Cardiac fibroblast (primary cell): ENCODE measurements at places on chromosomes 2 and 18.

- peak; percentile 36 for DNase-seq
Measured at GRCh38 chr2:215933151-215933550, 80.2 kb downstream of the MREG start.

DNA sequence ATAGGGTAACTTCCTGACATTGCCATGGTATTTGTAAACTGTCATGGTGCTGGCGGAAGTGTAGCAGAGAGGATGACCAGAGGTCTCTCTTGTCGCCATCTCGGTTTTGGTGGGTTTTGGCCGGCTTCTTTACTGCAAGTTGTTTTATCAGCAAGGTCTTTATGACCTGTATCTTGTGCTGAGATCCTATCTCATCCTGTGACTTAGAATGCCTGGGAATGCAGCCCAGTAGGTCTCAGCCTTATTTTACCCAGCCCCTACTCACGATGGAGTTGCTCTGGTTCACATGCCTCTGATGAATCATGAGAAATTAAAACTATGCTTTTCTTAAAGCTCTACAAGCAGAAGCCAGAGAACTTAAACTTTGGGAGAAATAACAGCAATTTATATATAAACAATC lies 12.7 kb upstream of the NFU1 start:
- no peak for DNase-seq

DNA sequence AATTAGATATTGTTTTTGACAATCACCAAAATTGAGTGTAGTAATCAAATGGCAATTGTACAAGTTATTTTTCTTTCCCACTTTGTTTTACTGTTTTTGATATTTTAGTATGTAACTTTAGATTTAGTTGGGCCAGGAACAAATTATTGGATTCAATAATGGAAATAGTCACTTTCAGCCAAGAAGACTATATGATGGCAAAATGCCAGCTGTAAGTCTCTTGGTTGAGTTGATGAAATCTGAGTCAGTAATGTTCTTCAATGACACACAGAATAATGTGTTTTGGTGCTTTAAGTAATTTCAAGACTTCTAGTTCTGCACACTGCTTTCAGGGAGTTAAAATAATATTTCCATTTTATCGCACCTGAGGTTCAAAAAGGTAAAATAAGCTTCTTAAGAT lies 2022.0 kb upstream of the CELF4 start:
- DNase-seq, result peak; percentile 6

GRCh38 chr2:239495791-239496233 lies 95.0 kb upstream of the HDAC4 start:
- DNase-seq, result no peak

GRCh38 chr18:36798738-36799473 lies 29.9 kb downstream of the TPGS2 start:
- no peak for DNase-seq

GRCh38 chr2:217848351-217848957 lies 154.3 kb downstream of the TNS1 start:
- DNase-seq, result no peak

- no peak for DNase-seq
Measured at GRCh38 chr2:64945973-64946768, 43.0 kb upstream of the SLC1A4 start.

DNA sequence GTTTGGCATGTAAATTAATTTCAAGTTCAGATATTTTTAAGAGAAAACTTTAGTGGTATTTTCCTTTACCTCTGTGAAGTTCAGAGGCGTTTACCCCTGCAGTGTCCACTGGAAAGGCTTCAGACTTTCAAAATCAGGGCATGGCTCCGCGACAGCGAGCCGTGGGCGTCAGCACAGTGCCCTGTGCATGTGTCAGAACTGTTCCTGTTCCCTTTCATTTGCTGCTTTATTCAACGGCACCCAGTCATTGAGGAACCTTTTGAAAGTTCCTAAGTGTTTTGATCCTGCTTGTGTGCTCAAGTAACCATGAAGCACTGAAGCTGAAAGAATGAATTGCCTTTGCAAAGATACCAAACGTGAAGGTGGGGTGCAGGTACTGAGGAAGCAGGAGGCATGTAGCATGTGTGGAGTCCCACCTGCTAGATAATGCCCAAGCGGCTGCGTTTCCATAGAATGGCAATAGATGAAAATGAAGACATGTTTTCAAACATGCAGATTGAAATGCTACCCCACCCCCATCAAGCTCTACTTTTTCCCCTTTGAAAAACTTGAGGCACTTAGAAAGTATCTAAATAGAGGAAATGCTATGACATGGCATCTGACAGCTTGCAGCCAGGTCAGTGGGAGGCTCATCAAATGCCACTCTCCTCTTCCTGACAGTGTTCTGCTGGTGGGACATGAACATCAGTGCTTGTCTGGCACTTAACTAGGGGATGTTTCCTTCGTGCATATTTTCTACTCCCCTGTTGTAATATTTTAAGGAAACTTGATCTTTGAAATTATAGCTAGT lies 148.6 kb downstream of the ZNF236 start:
- DNase-seq, result no peak

GRCh38 chr2:203722411-203722810 lies 16.0 kb downstream of the CD28 start:
- DNase-seq, result no peak

DNA sequence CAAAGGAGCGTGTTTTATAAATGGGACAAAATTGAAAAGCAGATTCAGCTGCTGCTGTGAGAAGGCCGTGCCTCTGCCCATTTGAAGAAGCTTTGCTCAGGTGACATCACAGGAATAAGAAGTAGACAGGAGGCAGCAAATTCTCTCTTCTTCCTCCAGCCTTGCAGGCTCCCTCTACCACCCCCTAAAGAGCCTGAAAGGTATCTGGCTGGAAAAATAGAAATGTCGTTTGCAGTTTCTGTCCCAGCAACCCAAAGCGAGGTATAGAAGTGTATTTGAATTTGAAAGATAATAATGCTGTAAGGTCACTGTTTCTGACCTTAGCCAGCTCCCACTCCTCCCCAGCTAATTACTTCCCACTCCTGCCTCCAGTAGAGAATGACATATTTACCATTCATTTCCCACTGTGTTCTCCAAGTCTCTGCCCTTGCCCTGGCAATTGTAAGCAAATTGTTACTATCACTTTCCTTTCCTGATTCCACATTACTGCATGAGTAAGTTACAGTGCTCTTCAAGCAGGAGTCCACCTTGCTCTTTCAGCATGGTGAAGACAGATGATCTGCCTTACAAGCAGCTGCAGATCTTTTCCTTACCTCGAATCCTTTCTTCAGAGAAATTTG lies 56.8 kb upstream of the RASGRP3 start:
- no peak for DNase-seq

DNA sequence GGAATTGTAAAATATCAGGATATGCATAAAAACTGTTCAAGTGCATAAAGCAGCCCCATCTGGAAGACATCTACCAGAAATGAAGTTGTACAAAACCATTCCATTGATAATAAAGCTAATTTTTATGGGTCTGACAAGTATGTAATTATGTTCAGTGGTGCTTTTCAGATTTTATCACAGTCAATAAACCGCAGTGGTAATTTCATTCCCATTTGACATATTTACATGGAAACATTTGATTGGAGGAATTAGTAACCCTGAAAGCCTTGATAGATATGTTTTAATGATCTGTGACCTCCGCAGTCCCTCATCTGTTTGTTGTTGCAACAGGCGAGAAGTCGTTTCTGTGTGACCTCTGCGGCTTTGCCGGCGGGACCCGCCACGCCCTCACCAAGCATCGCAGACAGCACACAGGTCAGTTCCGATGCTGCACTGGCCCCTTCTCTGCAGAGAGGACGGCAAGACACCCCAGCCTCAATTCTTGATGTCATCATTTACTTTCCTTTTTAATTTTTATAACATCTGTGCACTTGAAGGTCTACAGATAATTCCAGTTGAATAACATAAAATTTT lies 283.1 kb downstream of the ZNF407 start:
- DNase-seq, result no peak

DNA sequence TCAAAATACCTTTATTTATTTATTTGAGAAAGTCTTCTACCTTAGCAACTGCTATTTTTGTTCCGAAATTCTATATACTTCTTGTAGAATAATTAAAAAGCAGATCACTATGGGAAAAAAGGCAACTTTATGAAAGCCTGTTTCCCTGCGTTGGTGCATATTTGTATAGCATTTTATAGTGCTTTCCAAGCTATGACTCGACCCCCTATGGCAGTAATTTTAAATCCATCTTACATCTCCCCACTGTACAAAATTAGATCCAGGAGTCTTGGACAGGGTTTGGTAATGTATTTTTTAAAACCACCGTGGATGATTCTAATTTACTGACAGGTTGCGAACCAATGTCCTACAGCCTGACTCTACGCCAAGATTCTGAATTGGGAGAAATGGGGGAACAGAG lies 10.1 kb downstream of the TANK start:
- DNase-seq, result no peak

DNA sequence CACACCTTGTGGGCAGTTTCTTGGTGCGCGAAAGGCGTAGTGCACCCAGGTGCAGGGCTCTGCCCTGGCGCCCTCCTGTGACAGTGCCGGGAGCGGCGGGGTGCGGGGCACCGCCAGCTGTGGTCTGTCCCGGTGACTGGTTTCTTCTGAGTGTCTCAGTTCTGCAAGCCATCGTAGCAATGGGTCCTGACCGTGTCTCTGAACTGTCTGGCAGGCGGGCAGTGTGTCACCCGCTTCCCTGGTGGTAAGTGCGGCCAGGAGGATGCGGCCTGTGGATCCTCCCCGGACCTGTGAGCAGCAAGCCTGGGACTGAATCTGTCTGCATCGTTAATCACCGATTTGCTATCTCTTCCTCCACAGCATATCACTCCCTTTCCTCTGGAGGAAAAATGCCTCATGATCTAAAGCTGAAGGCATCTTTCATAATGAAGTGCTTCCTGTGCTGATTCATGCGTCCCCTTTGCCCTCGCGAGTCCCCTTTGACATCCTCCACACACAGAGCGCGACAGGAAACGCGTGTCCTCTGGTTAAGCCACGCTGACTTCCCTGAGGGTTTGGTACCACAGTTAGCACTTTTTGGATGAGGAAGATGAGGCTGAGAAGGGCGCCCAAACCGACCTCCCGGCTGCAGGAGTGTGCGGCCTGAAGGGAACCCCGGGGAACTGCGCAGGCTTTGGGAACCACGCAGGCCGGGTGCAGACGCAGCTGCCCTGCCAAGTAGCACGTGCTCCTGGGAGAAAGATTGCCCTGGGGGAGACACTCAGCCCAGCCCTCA lies 416.0 kb upstream of the HS6ST1 start:
- DNase-seq, result peak; percentile 66

GRCh38 chr2:213149294-213149875 lies 2.0 kb downstream of the IKZF2 start:
- DNase-seq, result peak; percentile 28
